ENCODE measurements at places on chromosomes 7 and 10.

DNA sequence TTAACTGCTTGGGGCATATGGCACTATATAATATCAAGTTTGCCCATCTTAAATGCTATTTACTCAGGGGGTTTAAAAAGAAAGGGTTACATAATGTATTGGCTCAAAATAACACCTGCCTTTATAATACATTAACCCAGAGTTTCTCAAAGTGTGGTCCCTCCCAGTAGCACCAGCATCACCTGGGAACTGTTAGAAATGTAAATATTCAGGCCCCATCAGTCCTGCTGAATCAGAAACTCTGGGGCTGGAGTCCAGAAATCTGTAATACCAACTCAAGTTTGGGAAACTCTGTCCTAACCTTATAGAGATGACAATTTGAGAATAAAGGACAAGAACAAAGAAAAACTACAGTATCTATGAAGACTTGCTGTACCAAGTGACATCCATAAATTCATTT lies 270.7 kb downstream of the PARD3 start:
- no peaks in the 10 kb centered on the region for H3K36me3 ChIP-seq
- no peak overlapping the region for H3K27ac ChIP-seq
- no peak overlapping the region for H3K4me3 ChIP-seq
- H3K27me3 ChIP-seq = peaks cover 1% of the 10 kb centered on the region
- no peaks in the 10 kb centered on the region for H3K4me1 ChIP-seq

DNA sequence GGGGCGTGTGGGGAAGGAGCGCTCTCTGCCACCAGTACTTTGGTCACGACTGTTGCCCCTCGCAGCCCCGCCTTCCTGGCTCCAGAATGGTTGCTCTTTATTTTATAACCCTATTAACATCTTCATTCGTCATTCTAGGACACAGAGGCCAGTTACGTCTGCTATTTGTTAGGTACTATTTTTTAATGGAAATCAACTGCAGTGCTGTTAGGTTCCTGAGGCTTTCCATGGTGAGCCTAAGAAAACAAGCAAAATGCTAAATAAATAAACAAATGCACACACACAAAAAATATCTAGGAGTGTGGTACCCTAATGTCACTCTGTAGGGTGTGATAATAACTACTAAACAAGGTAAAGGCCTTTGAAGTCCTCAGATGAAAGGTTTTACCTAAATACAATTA lies 71.1 kb downstream of the SLC37A3 start:
- H3K27ac ChIP-seq = no peak overlapping the region
- H3K27me3 ChIP-seq = no peaks in the 10 kb centered on the region
- peaks cover 2% of the 10 kb centered on the region for H3K36me3 ChIP-seq
- no peak overlapping the region for H3K4me3 ChIP-seq

DNA sequence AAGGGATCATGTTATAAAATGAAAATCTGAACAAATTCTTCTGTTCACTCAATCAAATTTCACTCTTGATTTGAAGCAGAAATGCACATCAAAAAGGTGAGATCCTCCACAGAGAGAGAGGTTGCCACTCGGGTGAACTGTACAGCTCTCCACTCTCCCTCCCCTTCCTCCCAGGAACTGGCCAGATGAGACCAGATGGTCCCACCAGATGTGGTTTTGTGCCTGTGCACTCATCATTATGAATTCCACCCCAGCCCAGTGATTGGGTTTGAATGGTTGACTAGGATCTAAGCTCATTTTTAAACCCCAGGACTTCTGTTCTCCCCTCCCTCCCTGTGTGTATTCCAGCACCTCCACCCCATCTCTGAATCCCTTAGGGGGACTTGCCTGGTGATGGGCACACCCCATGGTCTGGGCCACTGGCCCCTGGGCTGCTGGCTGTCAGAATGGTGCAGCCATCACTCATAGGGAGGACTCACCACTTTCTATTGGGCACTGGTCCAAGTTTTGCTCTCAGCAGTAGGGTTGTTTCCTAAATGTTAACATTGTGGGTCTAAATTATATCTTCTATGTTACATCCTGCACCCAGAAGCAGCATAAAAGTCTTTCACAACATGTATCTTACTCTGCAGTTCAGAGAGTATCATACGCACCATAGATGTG lies 393.1 kb downstream of the TNS3 start:
- H3K27ac ChIP-seq = no peak overlapping the region
- H3K27me3 ChIP-seq = peaks cover 8% of the 10 kb centered on the region
- no peaks in the 10 kb centered on the region for H3K36me3 ChIP-seq
- DNase-seq = no peak
- no peak overlapping the region for H3K4me3 ChIP-seq

DNA sequence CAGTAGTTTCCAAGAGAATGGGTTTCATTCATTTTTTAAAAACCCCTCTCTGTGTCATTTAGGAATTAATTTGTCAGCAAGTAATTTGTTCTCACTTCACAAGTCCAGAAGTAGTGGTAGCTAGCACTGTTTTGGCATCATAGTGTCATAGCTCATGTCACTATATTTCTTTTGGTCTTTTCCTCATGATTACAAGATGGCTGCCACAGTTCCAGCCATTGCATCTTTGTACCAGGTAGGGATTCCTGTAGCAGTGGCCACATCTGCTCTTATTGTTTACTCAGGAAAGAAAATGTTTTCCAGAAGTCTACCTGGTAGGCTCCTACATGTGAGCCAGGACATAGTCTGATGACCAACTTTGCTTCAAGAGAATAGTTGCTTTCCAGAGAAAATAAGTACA lies 16.2 kb downstream of the GALNT17 start:
- H3K4me3 ChIP-seq = no peak overlapping the region
- H3K4me1 ChIP-seq = no peaks in the 10 kb centered on the region
- no peaks in the 10 kb centered on the region for H3K27me3 ChIP-seq
- no peak for DNase-seq

GRCh38 chr10:79416578-79417255 lies 28.7 kb downstream of the ZCCHC24 start:
- DNase-seq = no peak
- no peak overlapping the region for H3K27ac ChIP-seq
- no peaks in the 10 kb centered on the region for H3K27me3 ChIP-seq

- H3K36me3 ChIP-seq = no peaks in the 10 kb centered on the region
- peaks cover 3% of the 10 kb centered on the region for H3K4me1 ChIP-seq
- no peak overlapping the region for H3K27ac ChIP-seq
- H3K4me3 ChIP-seq = no peak overlapping the region
These were observed 52.3 kb upstream of the CYP2C18 start for GRCh38 chr10:94631077-94631875.

GRCh38 chr10:100632027-100632426 lies 96.3 kb downstream of the HIF1AN start:
- no peak overlapping the region for H3K27ac ChIP-seq
- DNase-seq = no peak
- H3K4me3 ChIP-seq = no peak overlapping the region

- no peak for DNase-seq
- peak overlapping the region; percentile 84 for H3K27ac ChIP-seq
- peaks cover 60% of the 10 kb centered on the region for H3K4me1 ChIP-seq
- H3K27me3 ChIP-seq = no peaks in the 10 kb centered on the region
- peak overlapping the region; percentile 11 for H3K4me3 ChIP-seq
- H3K36me3 ChIP-seq = peaks cover 52% of the 10 kb centered on the region
These were observed 45.5 kb downstream of the NOD1 start for GRCh38 chr7:30433082-30433481.

DNA sequence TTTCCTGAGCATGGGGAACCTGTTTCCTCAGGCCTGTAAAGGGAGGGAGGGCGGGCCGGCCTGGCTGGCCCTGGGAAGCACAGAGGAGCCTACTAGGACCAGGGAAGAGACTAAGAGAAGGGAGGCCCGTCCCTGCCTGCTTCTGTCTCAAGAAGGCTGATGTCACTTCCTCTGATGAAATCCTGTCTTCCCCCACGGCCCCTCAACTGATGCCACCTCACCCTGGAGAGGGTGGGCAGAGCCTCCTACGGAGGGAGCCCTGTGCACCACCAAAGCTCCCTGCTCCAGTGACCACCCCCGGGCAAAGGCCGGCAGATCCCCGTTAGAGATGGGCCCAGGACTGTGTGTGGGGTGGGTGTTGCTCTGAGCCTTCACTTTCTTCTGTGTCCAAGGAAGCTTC lies 1.0 kb upstream of the PILRA start:
- peak overlapping the region; percentile 85 for H3K27ac ChIP-seq
- DNase-seq = no peak
- peaks cover 38% of the 10 kb centered on the region for H3K4me1 ChIP-seq
- H3K4me3 ChIP-seq = no peak overlapping the region
- no peaks in the 10 kb centered on the region for H3K27me3 ChIP-seq

- H3K27me3 ChIP-seq = no peaks in the 10 kb centered on the region
- H3K27ac ChIP-seq = peak overlapping the region; percentile 88
- no peaks in the 10 kb centered on the region for H3K36me3 ChIP-seq
- peak overlapping the region; percentile 73 for H3K4me3 ChIP-seq
- H3K4me1 ChIP-seq = peaks cover 40% of the 10 kb centered on the region
These were observed 38.0 kb downstream of the INPP5A start for GRCh38 chr10:132575320-132576201.

DNA sequence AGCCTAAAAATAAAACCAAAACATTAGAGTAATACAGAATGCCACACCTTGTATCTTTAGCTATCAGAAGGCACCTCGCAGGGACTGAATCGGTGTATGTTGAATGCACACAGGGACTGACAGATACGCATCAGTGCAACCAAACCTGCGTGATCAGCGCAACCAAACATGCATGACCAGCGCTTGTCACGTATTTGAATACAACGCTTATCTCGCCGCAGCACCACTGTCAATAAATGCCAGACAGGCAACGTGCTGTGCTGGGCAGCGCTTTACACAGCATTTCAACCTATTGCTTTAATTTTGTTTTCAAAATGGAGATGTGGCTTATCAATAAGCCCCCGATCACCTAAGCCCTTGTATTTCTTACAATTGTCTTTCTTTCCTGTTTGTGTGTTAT lies 242.4 kb downstream of the SFMBT2 start:
- H3K27ac ChIP-seq = no peak overlapping the region
- H3K27me3 ChIP-seq = no peaks in the 10 kb centered on the region
- DNase-seq = no peak
- H3K36me3 ChIP-seq = peaks cover 18% of the 10 kb centered on the region

GRCh38 chr10:125990974-125991373 lies 94.6 kb downstream of the FANK1 start:
- no peaks in the 10 kb centered on the region for H3K4me1 ChIP-seq
- H3K27ac ChIP-seq = no peak overlapping the region
- no peak for DNase-seq
- no peaks in the 10 kb centered on the region for H3K27me3 ChIP-seq
- H3K36me3 ChIP-seq = no peaks in the 10 kb centered on the region

DNA sequence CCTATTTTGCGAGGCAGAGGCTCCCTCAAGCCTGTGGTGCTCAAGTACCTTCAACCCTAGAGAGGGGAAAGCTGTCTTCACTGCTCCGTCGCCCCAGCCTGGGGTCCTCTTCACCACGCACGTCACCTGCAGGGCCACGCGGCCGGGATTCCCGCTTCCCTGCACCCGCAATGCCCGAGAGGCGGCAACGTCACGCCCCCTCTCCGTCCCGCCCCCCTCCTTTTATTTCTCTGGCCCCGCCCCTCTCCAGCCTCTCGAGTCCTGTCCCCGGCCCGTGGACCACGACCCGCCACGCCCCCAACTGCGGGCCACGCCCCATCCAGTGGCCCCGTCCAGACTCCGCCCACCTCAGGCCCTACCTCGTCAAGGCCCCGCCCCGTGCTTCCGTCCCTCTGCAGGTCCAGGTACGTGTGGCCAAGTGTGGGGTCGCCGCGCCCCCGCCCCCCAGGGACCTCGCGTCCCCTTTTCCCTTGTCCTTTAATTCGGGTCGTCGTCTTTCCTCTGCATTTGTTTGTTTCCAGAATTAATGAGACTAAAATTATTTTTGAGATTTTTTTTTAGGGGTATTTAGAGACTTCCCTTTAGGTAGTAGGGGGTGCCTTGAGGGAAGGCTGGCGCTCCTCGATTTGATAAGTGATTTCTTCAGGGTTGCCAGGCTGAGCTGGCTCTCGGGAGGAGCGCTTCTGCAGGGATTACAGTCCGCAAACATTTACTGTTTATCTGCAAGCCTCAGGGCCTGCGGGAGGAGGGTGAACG lies 69.8 kb upstream of the BAIAP2L1 start:
- H3K27ac ChIP-seq = no peak overlapping the region
- peak; percentile 12 for DNase-seq
- peaks cover 18% of the 10 kb centered on the region for H3K27me3 ChIP-seq

- DNase-seq = no peak
- H3K36me3 ChIP-seq = peaks cover 16% of the 10 kb centered on the region
- no peaks in the 10 kb centered on the region for H3K4me1 ChIP-seq
- no peak overlapping the region for H3K27ac ChIP-seq
- H3K4me3 ChIP-seq = no peak overlapping the region
- H3K27me3 ChIP-seq = no peaks in the 10 kb centered on the region
These were observed 17.9 kb downstream of the BNIP3 start for GRCh38 chr10:131963811-131964210.

- H3K27ac ChIP-seq = no peak overlapping the region
- no peak overlapping the region for H3K4me3 ChIP-seq
- no peak for DNase-seq
- peaks cover 1% of the 10 kb centered on the region for H3K36me3 ChIP-seq
- peaks cover 7% of the 10 kb centered on the region for H3K4me1 ChIP-seq
These were observed 107.9 kb downstream of the PDGFA start for GRCh38 chr7:411677-412312.

- no peaks in the 10 kb centered on the region for H3K36me3 ChIP-seq
- H3K4me3 ChIP-seq = no peak overlapping the region
- H3K27me3 ChIP-seq = peaks cover 12% of the 10 kb centered on the region
- H3K4me1 ChIP-seq = peaks cover 3% of the 10 kb centered on the region
These were observed 1.5 kb upstream of the MYL10 start for GRCh38 chr7:101630591-101630990.

DNA sequence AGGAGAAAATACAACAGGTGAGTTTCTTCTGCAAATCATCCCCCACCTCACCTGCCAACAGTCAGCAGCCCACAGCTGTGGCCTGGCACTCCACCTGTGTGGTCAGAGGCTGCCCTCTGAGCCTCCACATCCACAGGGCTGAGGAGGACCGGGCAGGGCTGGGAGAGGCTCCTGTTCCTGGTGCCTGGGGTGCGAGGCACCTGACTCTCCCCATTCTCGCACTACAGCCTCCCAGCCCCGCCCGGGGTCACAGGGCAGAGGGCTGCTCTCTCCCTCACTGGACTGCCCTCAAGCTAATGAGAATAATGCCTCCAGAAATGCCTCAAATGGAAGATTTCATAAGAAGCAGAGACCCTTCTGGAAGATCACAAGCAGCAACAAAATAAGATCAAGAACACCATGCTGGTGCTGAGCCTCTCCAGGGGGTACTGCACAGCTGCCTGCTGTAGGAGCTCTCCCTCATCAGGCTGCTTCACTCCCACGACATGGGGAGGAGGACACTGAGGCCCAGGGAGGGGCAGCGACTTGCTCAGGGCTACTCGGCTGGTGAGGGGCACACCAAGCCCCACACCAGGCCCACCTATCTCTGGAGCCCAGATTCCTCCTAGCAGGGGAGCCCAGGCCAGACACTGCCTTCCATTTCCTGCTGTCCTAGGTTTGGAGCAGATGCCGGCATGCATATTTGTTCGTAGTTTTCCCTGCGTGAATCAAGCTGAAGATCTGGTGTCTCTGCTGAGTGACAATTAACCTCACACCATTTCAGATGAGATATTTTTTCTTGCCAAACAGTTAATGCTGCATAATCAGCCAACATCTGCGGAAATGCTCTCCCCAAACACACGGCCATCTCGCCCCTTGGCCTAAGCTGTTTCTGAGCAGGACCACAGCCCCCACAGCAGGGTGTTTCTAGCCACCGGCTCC lies 76.5 kb downstream of the FAM53B start:
- H3K27me3 ChIP-seq = no peaks in the 10 kb centered on the region
- H3K27ac ChIP-seq = peak overlapping the region; percentile 58
- no peak for DNase-seq
- peaks cover 28% of the 10 kb centered on the region for H3K4me1 ChIP-seq
- no peak overlapping the region for H3K4me3 ChIP-seq
- peaks cover 15% of the 10 kb centered on the region for H3K36me3 ChIP-seq

GRCh38 chr10:100158044-100158805 lies 27.6 kb downstream of the ERLIN1 start:
- no peaks in the 10 kb centered on the region for H3K27me3 ChIP-seq
- no peak for DNase-seq
- no peak overlapping the region for H3K4me3 ChIP-seq
- peak overlapping the region; percentile 26 for H3K27ac ChIP-seq
- peaks cover 48% of the 10 kb centered on the region for H3K36me3 ChIP-seq
